HepG2 (cell line): ENCODE measurements at places on chromosomes 13 and 19. TPM values are rescaled to one million over a fixed set of nuclear protein-coding genes. Genes with fewer than 3 reads are reported as not detected.

The GIPC3 gene
- total RNA-seq = not detected in 2 replicates

The ICAM5 gene
- total RNA-seq = 0.46 TPM in 1 of 2 replicates, not detected in the other

The SERPINE3 gene
- total RNA-seq = not detected in 2 replicates

The ATP8A2 gene
- 0.09 TPM in 1 of 2 replicates, not detected in the other for total RNA-seq

The LGALS7B gene
- 0.73 and 1.7 TPM in 2 replicates for total RNA-seq

The SSC5D gene
- not detected in 2 replicates for total RNA-seq

The OR7C1 gene
- not detected in 2 replicates for total RNA-seq

The ZNF83 gene
- total RNA-seq = 20.4 and 22.6 TPM in 2 replicates

GRCh38 chr13:60402022-60402421 is 5.0 kb downstream of the TDRD3 start:
- no peak for DNase-seq

- no peak for DNase-seq
These were observed 473.5 kb downstream of the GPC6 start for GRCh38 chr13:93700115-93700514.

GRCh38 chr13:79311386-79311785 is 94.7 kb downstream of the RBM26 start:
- no peak for DNase-seq

DNA sequence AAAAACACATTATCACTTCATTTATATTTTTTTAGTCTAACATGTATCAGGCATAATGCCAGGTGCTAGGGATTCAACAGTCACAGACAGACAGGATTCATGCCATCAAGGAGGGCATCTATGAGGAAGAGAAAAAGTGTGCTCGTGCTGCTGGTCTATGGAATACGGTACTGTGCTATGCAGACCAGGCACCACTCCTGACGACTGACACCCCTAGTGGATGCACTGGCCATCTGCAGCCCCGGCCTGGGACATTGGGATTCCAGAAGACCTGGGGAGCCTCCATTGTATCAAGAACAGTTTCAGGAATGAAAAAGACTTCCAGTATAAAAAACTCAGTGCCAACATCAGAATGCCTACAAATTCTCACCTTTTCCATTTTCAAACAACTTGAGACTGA is 94.0 kb downstream of the KLF12 start:
- DNase-seq = peak; percentile 49

GRCh38 chr13:24629320-24629719 is 50.9 kb upstream of the ATP12A start:
- DNase-seq = no peak

GRCh38 chr13:48125794-48126228 is 30.9 kb upstream of the MED4 start:
- peak; percentile 25 for DNase-seq

- DNase-seq = no peak
These were observed 6.6 kb downstream of the IFNL3 start for GRCh38 chr19:39238209-39238608.

DNA sequence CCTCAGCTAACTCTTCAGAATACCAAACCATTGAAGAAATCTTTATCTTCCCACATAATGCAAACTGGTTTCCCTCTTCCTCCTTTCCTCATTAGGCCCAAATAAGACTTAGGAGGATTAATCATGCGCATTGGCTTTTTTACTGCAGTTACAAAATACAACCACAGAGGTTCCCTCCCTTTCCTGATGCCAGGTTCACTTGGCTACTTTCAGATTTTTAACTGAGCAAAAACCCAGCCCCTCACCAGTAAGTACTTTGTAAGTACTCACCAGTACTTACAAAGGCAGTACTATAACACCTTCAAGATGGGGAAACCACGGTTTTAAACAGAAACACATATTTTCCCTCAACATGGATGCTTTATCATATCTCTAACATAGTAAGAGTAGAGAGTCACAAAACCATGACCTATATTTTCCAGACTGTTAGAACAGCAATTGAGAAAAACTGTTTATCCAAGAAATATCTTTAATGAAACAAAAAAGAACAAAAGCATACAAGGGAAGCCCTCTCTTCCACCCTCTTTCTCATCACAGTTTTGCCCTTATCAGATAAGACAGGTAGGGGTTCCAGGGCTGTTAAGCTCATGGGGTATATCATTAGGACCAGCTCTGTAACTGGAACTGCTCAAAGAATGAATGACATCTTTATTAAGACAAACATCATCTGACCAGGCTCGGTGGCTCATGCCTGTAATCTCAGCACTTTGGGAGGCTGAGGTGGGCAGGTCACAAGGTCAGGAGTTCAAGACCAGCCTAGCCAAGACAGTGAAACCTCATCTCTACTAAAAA is 12.7 kb downstream of the FOXO1 start:
- DNase-seq = no peak

- no peak for DNase-seq
These were observed 11.2 kb upstream of the ADPRHL1 start for GRCh38 chr13:113464476-113464875.

- DNase-seq = no peak
These were observed at the start of gene UPK1A for GRCh38 chr19:35666251-35666913. Gene UPK1A, plus strand, starts transcription at chr19:35666517. Its CDS starts 296 bp downstream, at chr19:35666813.

GRCh38 chr13:33285420-33286124 is at the start of gene STARD13:
Gene STARD13, minus strand, starts transcription at chr13:33285755. Its CDS starts 117 bp downstream, at chr13:33285638.
- DNase-seq = peak; percentile 92

DNA sequence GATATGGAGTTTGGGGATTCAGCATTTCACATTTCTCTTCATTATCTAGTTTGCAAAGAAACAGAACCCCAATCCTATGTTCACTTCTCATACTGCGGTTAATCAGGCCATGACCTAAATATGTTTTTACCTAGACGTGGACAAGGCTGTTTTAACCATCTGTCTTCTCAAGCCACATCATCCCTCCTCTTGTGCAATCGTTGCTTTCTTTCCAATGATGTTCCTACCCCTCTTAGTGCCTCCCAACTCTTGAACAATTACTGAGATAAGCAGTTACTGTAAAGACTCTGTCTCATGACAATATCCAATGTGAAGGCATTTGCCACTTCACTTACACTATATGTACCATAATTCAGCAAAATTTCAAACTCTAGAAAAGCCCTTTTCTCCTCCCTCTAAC is 406.2 kb downstream of the LIG4 start:
- no peak for DNase-seq

DNA sequence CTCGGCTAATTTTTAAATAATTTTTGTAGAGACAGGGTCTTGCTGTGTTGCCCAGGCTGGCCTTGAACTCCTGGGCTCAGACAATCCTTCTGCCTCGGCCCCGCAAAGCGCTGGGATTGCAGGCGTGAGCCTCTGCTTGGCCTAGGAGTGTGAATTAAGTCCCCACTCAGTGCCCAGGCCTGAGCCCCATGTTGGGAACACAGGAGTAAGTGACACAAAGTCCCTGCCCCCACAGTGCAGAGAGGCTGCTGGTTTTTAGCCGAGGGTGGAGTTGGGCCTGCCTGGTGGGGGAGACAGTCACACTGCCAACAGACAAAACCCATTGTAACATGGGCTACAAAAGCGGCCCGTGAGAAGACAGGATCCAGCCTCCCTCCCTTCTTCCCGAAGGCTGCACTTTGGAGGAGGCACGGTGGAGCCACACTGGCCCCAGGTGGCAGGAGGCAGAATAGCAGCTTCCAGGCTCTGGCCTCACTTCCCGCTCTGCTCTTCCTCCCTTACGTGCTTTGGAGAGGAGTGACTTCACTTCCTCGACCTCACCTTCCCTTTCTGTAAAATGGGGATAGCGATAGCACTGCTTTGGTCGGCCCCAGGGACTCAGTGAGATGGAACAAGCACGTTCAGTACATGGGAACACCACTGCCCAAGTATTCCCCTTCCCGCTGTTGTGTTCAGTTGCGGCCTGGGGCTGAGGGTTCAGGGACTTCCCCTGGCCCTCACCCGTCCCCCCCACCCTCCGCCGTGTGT is 15.2 kb upstream of the EHD2 start:
- peak; percentile 67 for DNase-seq

GRCh38 chr13:106594980-106595379 is 27.0 kb upstream of the ARGLU1 start:
- no peak for DNase-seq

DNA sequence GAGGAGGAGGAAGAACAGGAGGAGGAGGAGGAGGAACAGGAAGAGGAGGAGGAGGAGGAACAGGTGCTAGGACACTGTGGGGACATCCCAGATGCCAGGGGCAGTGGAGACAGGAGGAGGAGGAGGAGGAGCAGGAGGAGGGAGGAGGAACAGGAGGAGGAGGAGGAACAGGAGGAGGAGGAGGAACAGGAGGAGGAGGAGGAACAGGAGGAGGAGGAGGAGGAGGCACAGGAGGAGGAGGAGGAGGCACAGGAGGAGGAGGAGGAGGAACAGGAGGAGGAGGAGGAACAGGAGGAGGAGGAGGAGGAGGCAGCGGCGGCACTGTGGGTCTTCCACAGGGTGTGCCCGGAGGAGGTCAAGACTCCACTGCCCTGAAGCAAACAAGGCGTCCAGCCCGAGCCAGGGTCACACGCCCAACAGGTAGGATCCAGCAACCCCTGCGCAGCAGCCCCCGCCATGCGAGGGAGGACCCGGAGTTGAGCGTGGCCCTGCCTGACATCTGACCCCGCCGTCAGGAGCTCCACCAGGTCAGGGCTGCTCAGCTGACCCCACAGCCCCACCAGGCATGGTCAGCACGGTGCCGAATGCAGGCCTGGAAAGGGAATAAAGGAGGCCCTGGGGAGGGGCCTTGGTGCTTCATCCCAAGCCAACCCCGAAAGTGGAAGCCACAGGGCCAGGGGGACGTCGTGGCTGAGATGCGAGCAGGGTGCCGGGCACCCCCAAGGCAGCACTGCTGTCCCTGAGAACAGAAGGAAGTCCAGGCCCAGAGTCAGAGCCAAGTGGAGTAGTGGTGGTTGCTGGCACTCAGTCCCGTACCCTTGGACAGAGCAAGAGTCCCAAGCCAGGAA is 9.2 kb downstream of the SBNO2 start:
- DNase-seq = no peak

GRCh38 chr13:40315416-40316064 is 350.9 kb downstream of the FOXO1 start:
- DNase-seq = no peak

DNA sequence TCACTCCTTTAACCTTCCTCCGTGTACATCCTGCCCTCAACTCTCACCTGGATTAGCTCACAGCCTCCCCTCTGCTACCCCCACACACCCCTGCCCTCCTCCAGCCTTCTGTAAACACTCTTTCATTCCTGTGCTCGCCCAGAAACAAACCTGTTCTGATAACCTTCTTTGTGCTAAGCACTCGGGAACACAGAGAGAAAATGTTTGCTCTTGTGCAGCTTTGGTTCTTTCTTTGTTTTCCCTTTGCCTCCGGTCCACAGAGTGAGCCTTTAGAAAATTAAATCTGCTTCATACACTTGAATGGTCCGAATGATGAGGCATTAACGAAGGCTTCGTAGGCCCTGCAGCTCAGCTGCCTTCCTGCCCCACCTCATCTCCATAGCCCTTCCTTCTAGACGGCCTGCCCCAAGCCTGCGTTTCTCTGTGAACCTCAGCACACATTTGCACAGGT is 6.6 kb upstream of the ZDHHC20 start:
- DNase-seq = peak; percentile 74

GRCh38 chr19:1747285-1748114 is 5.8 kb upstream of the ONECUT3 start:
- DNase-seq = peak; percentile 66

GRCh38 chr13:26838821-26839220 is 78.2 kb upstream of the GPR12 start:
- DNase-seq = no peak

DNA sequence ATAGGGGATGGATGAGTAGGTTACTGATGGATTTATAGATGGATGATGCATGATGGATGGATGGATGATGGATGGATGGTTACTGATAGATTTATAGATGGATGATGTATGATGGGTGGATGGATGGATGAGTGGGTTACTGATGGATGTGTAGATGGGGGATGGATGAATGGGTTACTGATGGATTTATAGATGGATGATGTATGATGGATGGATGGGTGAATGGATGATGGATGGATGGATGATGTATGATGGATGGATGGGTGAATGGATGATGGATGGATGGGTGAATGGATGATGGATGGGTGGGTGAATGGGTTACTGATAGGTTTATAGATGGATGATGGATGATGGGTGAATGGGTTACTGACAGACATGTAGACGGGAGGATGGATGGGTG is 6.3 kb upstream of the C2CD4C start:
- DNase-seq = no peak

- DNase-seq = no peak
These were observed 2.7 kb downstream of the PLEKHF1 start for GRCh38 chr19:29667901-29668341.

DNA sequence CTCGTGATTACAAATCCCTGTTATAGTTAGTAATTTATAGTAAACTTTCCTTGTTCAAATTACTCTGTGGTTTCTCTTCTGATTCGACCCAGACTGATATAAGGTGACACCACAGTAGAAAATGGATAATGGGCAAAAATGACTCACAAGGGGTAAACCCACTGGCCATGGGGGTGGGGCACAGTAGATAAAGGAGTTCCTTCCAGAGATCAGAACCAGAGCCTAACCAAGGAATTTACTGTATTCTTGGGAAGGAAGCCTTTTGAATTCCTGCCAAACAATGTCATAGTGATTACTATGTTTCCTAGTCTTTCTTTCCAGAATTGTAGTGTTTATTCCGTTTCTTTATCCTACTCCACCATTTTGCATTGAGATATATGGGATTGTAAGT is 21.9 kb downstream of the MIR17HG start:
- no peak for DNase-seq

- DNase-seq = no peak
These were observed 820.5 kb upstream of the ATXN8OS start for GRCh38 chr13:69287050-69287698.

DNA sequence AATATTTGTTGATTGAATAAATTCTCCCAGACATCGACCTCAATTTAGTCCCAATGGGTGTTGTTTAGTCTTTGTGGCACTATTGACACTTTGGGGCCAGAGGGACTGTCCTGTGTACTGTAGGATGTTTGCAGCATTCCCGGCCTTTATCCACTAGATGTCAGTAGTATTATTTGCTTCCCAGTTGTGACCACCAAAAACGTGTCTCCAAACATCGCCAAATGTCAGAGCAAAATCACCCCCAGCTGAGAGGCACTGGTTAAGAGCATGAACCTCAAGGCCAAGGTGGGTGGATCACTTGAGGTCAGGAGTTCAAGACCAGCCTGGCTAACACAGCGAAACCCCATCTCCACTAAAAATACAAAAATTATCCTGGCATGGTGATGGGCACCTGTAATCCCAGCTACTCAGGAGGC is 15.4 kb downstream of the NLRP12 start:
- DNase-seq = peak; percentile 68

DNA sequence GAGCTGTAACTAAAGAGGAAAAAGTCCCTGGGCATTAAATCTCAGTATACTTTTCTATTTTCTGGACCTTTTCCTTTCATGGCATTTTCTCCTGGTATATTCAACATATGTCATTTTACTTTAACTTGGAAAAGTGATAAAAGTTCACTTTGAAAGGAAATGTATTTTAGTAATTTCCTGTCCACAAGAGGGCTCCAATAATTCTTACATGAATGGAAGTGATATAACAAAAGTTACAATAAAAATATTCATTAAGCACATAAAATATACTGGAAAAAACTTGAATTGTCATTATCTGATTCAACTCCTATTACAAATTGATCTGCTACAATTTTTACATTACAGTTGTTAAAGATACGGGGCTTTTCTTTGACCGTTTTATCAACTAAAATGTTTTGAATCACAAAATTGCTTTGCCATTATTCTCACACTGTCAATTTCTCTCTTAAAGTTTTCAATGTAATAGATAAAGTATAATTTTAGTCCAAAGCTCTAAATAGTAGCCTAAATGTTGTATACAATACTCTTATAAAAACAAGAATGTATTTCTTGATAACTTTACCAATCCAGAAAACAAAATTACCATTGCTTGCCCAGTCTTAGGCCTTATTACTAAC is 4.9 kb downstream of the UBL3 start:
- no peak for DNase-seq
